Activated T-cell treated with anti-CD3 and anti-CD28 coated beads, Interleukin-2, amount 50 U/mL, for 4 hours (primary cell): ENCODE measurements at places on chromosomes 2 and 18. TPM values are rescaled to one million over a fixed set of nuclear protein-coding genes. Genes with fewer than 3 reads are reported as not detected.

The CTNNA2 gene
- not detected for total RNA-seq

The SCG2 gene
- total RNA-seq, result not detected

The FBXO41 gene
- total RNA-seq, result 27.6 TPM

The GKN2 gene
- total RNA-seq, result not detected

The CHRND gene
- total RNA-seq, result not detected

The TNFAIP6 gene
- not detected for total RNA-seq

The GTF3C2 gene
- 110 TPM for total RNA-seq

The ARHGAP28 gene
- total RNA-seq, result not detected

The SPTBN1 gene
- 27.9 TPM for total RNA-seq

The IHH gene
- not detected for total RNA-seq

The TEX44 gene
- total RNA-seq, result not detected

The LRATD1 gene
- total RNA-seq, result not detected

The C2orf66 gene
- total RNA-seq, result not detected

The MC5R gene
- total RNA-seq, result not detected

The MFSD2B gene
- total RNA-seq, result not detected

The CPS1 gene
- total RNA-seq, result 0.73 TPM

The CCDC102B gene
- 0.82 TPM for total RNA-seq

The NT5DC4 gene
- not detected for total RNA-seq

The KDSR gene
- 78.2 TPM for total RNA-seq

The STK25 gene
- total RNA-seq, result 104 TPM

The DUSP11 gene
- 33.2 TPM for total RNA-seq

The TUBA4B gene
- total RNA-seq, result not detected

The NFE2L2 gene
- 62.4 TPM for total RNA-seq

The TLX2 gene
- not detected for total RNA-seq

The CRYGB gene
- not detected for total RNA-seq

The KIAA2012 gene
- not detected for total RNA-seq

The NEU4 gene
- not detected for total RNA-seq

The FEV gene
- total RNA-seq, result not detected

The MTX2 gene
- total RNA-seq, result 29.9 TPM

The HOXD13 gene
- total RNA-seq, result not detected

The KCNG2 gene
- total RNA-seq, result not detected

The RNU2-63P gene
- total RNA-seq, result 27.8 TPM
